Pancreas (tissue), 10 donors: ENCODE measurements at places on chromosomes 4 and X. TPM values are rescaled to one million over a fixed set of nuclear protein-coding genes. Genes with fewer than 3 reads are reported as not detected.

The UGT2B15 gene
- total RNA-seq, result 41.7 TPM

- DNase-seq, result no peak
Observed at GRCh38 chr4:3767570-3768288, 1.5 kb downstream of the ADRA2C start.

DNA sequence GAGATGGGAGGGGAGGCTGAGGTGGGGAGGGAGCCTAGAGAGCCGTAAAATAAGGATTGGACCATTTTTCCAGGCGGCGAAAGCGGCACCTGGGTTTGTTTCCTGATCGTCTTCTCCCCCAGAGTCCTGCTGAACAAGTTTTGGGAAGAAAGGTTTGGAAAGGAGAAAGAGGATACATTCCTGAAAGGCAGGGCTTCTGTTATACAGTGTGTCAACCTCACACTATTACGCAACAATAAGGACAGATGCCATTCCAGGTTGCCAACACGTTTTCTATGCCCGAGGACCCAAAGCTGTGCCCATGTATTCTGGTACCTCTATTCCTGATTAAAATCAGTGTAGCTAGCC, 658 bp downstream of the SCOC start:
- no peak for DNase-seq

- no peak for DNase-seq
Observed at GRCh38 chr4:98710831-98711230, 52.4 kb upstream of the TSPAN5 start.

DNA sequence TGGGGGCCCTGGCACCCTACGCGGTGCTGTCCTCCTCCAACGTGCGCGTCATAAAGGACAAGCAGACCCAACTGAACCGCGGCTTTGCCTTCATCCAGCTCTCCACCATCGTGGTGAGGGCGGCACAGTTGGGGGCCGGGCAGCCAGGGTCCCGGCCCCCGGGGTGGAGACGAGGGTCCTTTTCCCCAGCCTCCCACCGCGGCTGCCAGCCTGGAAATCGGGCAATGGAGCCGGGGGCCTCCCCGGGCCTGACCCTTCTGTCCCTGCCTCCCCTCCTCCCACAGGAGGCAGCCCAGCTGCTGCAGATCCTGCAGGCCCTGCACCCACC, 13.7 kb upstream of the UBA1 start:
- DNase-seq, result no peak

- DNase-seq, result no peak
Observed at GRCh38 chr4:106096454-106096853, 201.2 kb downstream of the NPNT start.

GRCh38 chrX:136067097-136067496, 80.2 kb upstream of the FHL1 start:
- no peak for DNase-seq

- DNase-seq, result no peak
Observed at GRCh38 chr4:75142850-75143249, 209.9 kb downstream of the PARM1 start.

GRCh38 chr4:162706632-162707031, 460.1 kb downstream of the NAF1 start:
- no peak for DNase-seq

- no peak for DNase-seq
Observed at GRCh38 chr4:38332699-38333098, 331.3 kb upstream of the KLF3 start.
